H1 (cell line): ENCODE measurements at places on chromosomes 1 and 21.

DNA sequence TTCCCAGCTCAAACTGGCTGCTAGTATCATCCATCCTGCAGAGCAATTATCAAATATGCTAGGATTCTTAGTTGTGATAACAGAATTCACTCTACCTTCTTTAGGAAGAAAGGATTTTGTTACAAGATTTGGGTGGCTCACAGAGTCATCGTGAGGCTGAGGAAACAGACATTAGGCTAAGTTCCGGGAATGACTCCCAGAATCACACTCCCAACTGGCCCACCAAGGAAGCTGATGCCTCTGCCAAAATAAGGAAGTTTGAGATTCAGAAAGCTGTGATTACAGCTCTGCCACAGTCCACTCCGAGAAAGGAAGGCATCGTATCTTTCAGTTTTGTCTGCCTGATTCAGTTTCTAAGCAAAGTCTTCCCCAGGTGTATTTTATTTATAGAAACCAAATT is 50.6 kb upstream of the LYPLAL1 start:
- no peak for DNase-seq

DNA sequence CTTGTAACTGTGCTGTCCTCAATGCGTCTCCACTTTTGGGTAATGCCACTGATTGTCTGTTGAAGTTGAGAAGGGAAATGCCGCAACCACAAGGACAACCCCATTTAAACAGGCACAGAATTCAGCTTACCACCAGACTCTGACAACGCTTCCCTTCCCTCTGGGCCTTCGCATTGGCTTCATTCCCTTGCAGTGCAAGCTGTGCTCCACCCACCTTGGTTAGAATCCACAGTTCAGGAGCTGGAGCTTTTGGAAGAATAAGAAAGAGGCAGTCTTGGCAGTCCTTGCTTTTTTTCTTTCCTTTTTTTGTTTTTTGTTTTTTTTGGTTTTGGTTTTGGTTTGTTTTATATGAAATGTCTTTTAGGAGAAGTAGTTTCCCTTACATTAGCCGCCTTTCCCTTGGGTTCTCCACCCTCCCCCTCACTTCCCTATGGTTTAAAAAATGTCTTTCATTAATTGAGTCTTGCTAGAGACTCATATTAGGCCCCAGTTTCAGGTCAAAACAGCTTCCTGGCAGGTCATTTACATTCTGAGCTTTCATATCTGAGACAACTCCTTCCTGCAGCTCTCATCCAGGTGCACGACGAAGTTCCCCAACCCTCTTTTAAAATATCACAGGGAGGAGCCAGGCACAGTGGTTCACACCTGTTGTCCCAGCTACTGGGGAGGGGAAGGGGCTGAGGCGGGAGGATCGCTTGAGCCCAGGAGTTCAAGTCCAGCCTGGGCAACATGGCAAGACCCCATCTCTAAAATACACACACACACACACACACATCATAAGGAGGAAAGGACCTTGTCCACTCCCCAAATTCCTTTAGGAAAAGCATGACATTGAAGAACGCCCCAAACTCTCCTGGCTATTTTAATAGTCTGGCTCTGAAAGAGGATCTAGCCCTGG is 20.7 kb upstream of the LAX1 start:
- DNase-seq = no peak

DNA sequence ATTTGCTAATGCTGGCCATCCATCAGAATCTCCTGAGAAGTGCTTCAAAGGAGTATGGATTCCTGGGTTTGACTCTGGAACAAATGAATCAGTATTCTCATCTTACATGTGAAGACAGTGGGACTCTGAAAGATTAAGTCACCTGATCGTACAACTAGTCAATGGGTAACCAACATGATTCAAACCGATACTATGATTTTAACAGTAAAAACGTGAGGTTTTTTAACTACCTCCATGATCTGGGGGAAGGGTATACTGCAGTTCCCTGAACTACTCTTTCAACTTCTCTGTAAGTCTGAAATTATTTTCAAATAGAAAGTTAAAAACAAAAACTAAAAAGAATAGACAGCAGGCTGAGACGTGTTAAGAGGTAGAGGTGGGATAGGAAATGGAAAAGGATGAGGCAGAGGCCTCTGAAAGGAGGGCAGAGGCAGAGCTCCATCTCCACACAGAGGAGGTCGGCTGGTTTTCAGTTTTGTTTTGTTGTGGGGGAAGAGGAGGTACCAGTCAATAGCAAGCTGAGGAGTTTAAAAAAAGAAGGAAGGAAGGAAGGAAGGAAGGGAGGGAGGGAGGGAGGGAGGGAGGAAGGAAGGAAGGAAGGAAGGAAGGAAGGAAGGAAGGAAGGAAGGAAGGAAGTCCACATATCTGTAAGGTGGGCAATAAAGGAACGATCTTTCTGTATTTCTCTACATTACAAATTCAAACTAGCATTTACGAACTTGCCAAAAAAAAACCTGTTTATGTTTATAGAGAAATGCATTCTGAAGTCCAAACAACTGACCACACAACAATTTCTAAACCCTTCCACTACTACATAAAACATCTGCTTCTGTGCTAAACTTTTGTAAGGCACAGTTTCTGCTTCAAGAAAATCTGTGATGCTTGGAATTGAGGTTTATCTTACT is 213.1 kb downstream of the RERE start:
- DNase-seq = no peak

- DNase-seq = no peak
These were observed 82.3 kb downstream of the CLIC4 start for GRCh38 chr1:24827379-24828135.

GRCh38 chr1:21262293-21263051 is 27.8 kb downstream of the ECE1 start:
- DNase-seq = no peak

DNA sequence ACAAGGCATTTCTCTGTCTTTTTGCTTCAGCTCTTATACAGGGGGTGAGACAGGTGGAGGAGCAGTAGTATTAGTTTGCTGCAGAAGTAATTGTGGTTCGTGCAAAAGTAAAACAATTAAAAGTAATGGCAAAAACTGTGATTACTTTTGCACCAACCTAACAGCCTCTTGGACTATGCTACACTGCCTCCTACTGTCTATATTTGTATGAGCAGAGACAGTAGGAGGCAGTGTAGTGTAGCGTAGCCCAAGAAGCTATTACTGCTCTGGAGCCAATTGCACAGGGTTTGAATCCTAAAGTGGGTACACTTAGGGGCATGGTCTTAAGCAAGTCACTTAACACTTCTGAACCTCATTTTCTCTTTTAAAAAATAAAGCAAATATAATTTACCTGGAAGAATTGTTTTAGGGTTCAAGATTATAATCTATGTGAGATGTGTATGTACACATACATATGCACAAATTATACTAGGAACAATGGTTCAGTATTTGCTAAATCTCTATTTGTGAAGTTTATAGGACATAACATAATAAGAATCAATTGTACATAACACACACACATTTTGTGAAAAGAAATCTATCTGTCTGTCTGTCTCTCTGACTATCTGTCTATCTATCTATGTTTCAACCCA is 103.8 kb downstream of the BRINP3 start:
- no peak for DNase-seq

DNA sequence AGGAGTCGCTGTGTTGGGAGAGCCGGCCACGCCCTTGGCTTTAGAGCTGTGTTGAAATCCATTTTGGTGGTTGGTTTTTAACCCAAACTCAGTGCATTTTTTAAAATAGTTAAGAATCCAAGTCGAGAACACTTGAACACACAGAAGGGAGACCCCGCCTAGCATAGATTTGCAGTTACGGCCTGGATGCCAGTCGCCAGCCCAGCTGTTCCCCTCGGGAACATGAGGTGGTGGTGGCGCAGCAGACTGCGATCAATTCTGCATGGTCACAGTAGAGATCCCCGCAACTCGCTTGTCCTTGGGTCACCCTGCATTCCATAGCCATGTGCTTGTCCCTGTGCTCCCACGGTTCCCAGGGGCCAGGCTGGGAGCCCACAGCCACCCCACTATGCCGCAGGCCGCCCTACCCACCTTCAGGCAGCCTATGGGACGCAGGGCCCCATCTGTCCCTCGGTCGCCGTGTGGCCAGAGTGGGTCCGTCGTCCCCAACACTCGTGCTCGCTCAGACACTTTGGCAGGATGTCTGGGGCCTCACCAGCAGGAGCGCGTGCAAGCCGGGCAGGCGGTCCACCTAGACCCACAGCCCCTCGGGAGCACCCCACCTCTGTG is 4.7 kb downstream of the C1orf35 start:
- no peak for DNase-seq

DNA sequence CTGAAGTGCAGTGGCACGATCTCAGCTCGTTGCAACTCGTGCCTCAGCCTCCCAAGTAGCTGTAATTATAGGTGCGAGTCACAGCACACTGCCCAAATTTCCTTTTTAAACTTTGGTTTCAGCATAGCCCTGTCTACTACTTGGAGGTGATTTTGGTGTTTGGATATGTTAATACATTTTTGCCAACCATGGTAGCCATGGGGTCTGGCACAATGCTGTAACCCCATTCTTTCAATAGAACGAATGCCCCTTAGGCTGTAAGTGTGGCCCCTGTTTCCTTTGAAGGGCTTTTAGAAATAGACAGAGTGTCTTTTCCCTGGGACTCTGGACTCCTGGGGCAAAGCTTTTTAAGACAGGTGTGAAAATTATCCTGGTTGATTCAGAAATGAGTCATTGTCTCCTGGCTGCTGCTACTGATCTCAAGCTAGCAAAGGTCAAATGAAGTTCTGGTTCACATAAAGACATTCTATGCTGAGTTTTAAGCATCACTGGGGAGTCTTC is 141.1 kb upstream of the RUNX1 start:
- no peak for DNase-seq

GRCh38 chr1:81760477-81761097 is 40.1 kb upstream of the ADGRL2 start:
- no peak for DNase-seq

DNA sequence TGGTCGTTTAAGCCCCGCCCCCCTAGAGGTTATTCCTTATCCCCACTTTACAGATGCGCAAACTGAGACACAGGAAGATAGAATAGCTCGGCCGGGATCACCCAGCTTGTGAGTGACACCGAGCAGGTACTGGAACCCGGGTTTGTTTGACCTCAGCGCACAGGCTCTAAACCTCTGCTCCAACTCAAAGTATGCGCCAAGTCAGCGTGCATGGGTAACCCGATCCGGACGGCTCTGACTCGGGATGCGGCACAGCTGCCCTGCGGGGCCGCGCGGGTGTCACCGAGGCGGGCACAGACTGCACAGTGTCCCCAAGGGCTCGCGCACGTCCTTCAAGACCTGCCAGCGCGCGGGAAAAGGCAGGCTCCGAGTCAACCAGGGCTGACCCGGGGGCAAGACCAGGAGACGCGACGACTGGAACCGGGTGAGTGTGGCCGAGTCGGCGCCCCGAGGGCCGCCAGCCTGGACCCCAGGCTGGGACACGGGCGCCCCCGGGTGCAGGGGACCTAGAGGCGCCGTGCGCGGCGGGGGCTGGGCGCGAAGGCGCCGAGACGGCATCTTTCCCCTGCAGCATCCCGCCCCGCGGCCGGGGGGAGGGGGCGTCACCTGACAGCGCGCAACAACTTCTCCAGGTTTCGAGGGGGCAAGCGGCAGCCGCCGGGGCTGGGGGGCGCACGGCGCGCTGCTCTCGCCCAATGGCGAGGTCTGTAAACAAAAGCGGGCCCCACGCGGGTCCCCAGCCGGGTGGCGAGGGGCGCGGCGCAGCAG is 101.9 kb upstream of the SOD1 start:
- peak; percentile 69 for DNase-seq

GRCh38 chr1:54986025-54986424 is 5.6 kb downstream of the TMEM61 start:
- no peak for DNase-seq

DNA sequence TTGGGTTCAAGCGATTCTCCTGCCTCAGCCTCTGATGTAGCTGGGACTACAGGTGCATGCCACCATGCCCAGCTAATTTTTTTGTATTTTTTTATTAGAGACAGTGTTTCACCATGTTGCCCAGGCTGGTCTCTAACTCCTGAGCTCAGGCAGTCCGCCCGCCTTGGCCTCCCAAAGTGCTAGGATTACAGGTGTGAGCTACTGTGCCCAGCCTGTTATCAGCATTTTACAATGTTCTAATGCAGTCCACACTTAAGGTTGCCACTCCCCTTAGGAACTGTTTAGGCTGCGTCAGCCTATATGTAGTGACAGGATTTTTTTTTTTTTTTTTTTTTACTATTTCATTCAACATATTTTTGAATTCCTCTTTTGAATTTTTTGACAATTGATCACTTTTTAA is 30.2 kb downstream of the AGPAT3 start:
- no peak for DNase-seq

- DNase-seq = no peak
These were observed 66.4 kb downstream of the PHTF1 start for GRCh38 chr1:113692824-113693431.

- DNase-seq = no peak
These were observed 26.2 kb downstream of the KIF1B start for GRCh38 chr1:10236405-10237156.
